ENCODE measurements at places on chromosomes 5 and 9. TPM values are rescaled to one million over a fixed set of nuclear protein-coding genes. Genes with fewer than 3 reads are reported as not detected.
A peak's percentile ranks its signal among the peaks of the same experiment; 100 is the strongest.

The RGP1 gene
- total RNA-seq = 52.0 TPM

The ABLIM3 gene
- 4.1 TPM for total RNA-seq

- no peak overlapping the region for H3K4me3 ChIP-seq
- H3K27me3 ChIP-seq = no peaks in the 10 kb centered on the region
- DNase-seq = no peak
- no peaks in the 10 kb centered on the region for H3K4me1 ChIP-seq
Measured at GRCh38 chr9:106963684-106964083, 100.7 kb downstream of the ZNF462 start.

The TBC1D13 gene
- total RNA-seq = 17.4 TPM

The FBXL7 gene
- 3.0 TPM for total RNA-seq

DNA sequence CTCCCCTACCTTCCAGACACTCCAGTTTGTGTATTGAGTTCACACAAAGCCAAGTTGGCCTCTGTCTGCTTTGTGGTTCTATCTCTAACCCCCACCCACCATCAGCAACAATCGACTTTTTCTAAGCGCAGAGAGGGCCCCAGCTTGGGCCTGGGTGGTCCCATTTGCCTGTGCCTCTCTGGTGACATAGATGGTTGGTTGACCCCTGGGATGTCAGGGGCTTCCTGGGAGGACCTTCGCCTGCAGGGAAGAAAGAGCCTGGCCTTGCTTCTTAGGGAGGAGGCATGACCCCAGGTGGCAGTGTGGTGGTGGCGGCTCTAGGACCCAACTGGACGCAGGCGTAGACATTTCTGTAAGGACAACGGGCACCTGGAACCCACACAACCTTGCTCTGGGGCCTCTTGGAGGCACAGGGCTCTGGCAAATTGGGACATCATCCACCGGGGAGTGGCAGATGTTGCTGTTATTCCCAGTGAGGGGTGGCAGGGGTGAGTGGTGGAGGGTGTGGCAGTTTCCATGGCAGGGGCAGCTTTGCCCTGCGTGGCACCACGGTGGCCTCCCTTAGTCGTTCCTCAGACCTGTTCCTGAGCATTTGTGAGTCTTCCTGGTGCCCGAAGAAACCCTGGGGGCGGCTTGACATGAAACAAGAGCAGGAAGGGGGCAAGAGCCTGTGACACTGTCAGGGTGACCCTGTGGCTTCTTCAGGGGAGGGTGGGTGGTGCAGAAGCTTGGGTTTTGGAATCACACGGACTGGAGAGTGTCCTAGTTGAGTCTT, 171.0 kb upstream of the IER5L start:
- no peaks in the 10 kb centered on the region for H3K27me3 ChIP-seq
- no peak overlapping the region for H3K4me3 ChIP-seq

DNA sequence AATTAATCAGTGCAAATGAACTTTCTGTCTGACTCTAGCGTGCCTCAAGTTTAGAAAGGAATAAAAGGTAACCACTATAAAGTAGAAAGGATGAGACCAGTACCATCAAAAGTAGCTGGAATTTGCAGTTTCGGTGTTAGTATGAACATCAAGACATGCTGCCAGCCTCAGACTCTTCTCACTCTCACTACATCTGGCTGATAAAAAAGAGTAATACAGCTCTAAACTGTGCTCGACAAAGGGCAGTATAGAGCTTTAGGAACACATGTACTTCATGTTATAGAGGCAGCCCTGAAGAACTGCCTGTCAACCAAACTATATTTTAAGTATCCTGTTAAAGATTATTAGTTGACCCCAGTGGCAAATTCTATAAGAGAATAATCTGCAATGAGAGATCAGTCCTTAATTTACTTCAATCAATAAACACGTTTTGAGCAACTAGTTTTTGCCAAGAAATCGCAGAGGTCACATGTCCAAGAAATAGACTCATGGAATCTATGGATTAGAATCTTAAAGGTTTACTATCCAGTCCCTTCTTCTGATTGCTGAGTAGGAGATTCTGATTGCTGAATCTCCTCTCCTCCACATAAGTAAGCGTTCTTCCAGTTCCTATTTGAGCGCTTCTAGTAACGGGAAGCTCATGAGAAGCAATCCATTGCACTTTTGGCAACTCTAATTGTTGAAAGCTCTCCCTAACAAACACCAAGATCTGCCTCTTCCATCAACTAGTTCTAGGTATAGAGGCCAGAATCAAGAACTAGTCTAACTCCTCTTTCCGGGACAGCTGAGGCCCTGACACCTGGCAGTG, 941 bp downstream of the XPA start:
- peak overlapping the region; percentile 80 for H3K4me3 ChIP-seq
- no peak for DNase-seq
- peaks cover 16% of the 10 kb centered on the region for H3K4me1 ChIP-seq
- peak overlapping the region; percentile 90 for H3K27ac ChIP-seq

DNA sequence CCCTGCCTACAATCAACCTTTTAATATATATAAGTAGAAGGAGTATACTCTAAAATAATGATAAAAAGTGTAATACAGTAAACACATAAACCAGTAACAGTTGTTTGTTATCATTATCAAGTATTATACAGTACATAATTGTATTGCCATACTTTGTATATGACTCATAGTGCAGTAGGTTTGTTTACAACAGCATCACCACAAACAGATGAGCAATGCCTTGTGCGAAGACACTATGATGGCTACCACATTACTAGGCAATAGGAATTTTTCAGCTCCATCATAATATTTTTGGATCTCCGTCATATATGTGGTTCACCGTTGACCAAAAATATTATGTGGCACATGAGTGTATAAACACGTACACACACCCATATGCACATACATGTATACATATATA, 69.7 kb upstream of the APC start:
- DNase-seq = no peak
- H3K4me1 ChIP-seq = no peaks in the 10 kb centered on the region
- no peaks in the 10 kb centered on the region for H3K27me3 ChIP-seq
- H3K27ac ChIP-seq = no peak overlapping the region
- H3K36me3 ChIP-seq = no peaks in the 10 kb centered on the region
- no peak overlapping the region for H3K4me3 ChIP-seq

- peak overlapping the region; percentile 22 for H3K4me3 ChIP-seq
- H3K4me1 ChIP-seq = no peaks in the 10 kb centered on the region
- no peaks in the 10 kb centered on the region for H3K27me3 ChIP-seq
- no peak overlapping the region for H3K27ac ChIP-seq
- H3K36me3 ChIP-seq = no peaks in the 10 kb centered on the region
Measured at GRCh38 chr5:98839469-98840383, 66.3 kb downstream of the RGMB start.

The HNRNPK gene
- total RNA-seq = 451 TPM

DNA sequence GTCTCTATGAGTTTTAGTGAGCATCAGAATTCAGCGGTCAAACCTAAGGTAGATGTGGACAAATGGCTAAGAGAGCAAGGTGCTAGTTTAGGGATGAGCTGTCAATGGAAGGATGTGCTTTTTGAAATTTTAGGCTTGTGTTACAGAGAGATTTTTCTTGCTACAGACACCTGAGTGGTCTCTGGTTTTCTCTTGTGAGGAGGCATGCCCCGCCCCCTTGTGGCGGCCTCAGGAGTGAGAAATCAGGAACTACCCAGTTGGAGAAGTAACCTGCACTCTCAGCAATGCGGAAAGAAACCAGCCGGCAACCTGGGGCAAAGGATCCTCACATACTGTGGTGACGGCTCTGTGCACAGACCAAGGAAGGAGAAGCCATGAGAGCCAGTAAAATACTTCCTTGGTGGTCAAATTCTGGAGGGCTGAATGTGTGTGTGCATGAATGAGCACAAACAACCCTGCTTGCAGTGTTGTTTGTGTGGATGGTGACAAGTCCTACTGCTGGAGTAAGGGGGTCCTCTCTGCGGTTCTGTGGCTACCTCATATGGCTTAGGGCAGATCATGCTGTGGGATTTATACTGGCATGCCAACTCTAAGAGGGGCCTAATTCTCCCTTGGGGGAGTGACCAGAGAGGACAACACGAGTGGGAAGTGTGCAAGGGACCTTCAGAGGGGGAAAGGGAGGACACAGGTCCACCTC, 16.7 kb upstream of the HSD17B4 start:
- no peaks in the 10 kb centered on the region for H3K27me3 ChIP-seq
- no peak overlapping the region for H3K4me3 ChIP-seq
- H3K27ac ChIP-seq = no peak overlapping the region
- no peaks in the 10 kb centered on the region for H3K4me1 ChIP-seq
- DNase-seq = peak; percentile 69

GRCh38 chr9:33795819-33796218, 458 bp downstream of the PRSS3 start:
- H3K36me3 ChIP-seq = no peaks in the 10 kb centered on the region
- no peak overlapping the region for H3K4me3 ChIP-seq
- no peak overlapping the region for H3K27ac ChIP-seq
- no peaks in the 10 kb centered on the region for H3K27me3 ChIP-seq
- no peaks in the 10 kb centered on the region for H3K4me1 ChIP-seq
- DNase-seq = peak; percentile 46

The ARAP3 gene
- total RNA-seq = 15.4 TPM

DNA sequence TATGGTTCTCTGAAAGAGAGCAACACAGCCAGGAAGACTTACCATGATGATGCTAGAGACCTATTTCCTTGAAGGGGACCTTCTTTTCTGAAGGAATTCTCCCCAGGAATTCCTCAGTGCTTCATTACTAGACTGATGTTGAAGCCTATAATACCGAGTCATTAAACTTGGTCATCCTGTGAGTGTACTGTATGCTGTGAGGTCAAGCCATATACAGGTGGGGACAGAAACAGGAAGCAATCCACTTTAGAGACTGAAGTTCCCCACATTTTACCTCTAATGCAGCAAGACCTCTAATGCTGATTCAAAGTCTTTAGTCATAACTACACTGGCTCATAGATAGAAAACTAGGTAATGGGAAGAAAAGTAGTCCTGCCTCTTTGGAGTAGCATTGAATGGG, 77.1 kb upstream of the RASEF start:
- H3K27ac ChIP-seq = no peak overlapping the region
- H3K36me3 ChIP-seq = no peaks in the 10 kb centered on the region
- no peaks in the 10 kb centered on the region for H3K4me1 ChIP-seq
- no peak for DNase-seq

- H3K4me1 ChIP-seq = peaks cover 4% of the 10 kb centered on the region
- peak within 1 kb of the TSS; percentile 97 for H3K27ac ChIP-seq
- no peaks in the 10 kb centered on the region for H3K27me3 ChIP-seq
- DNase-seq = peak; percentile 86
Measured at GRCh38 chr5:52787600-52788504, at the start of the genes ITGA1 and PELO. ITGA1 (plus strand) TSS chr5:52787916; CDS start chr5:52788354, 438 bp downstream. PELO (plus strand) TSS chr5:52787916; CDS start chr5:52800395, 12,479 bp downstream.

- H3K4me1 ChIP-seq = no peaks in the 10 kb centered on the region
- H3K36me3 ChIP-seq = no peaks in the 10 kb centered on the region
- H3K27ac ChIP-seq = no peak overlapping the region
- H3K27me3 ChIP-seq = no peaks in the 10 kb centered on the region
- DNase-seq = no peak
- no peak overlapping the region for H3K4me3 ChIP-seq
Measured at GRCh38 chr5:170006021-170006420, 25.7 kb upstream of the INSYN2B start.

- no peak for DNase-seq
- no peak overlapping the region for H3K4me3 ChIP-seq
- no peaks in the 10 kb centered on the region for H3K36me3 ChIP-seq
- no peaks in the 10 kb centered on the region for H3K27me3 ChIP-seq
- H3K4me1 ChIP-seq = no peaks in the 10 kb centered on the region
Measured at GRCh38 chr5:79716839-79717238, 27.2 kb downstream of the CMYA5 start.

GRCh38 chr5:154278186-154278585, 87.7 kb downstream of the GALNT10 start:
- no peak overlapping the region for H3K27ac ChIP-seq
- no peak for DNase-seq
- no peaks in the 10 kb centered on the region for H3K27me3 ChIP-seq

GRCh38 chr5:114243281-114243971, 118.4 kb upstream of the KCNN2 start:
- H3K4me1 ChIP-seq = no peaks in the 10 kb centered on the region
- H3K36me3 ChIP-seq = no peaks in the 10 kb centered on the region
- H3K27ac ChIP-seq = no peak overlapping the region
- H3K4me3 ChIP-seq = no peak overlapping the region
- DNase-seq = no peak

The OR1J2 gene
- not detected for total RNA-seq

The SPINK4 gene
- total RNA-seq = 214 TPM

- peak overlapping the region; percentile 94 for H3K27ac ChIP-seq
- H3K27me3 ChIP-seq = no peaks in the 10 kb centered on the region
- DNase-seq = peak; percentile 83
- H3K36me3 ChIP-seq = no peaks in the 10 kb centered on the region
Measured at GRCh38 chr5:72955143-72955767, 586 bp upstream of the FCHO2 start.

DNA sequence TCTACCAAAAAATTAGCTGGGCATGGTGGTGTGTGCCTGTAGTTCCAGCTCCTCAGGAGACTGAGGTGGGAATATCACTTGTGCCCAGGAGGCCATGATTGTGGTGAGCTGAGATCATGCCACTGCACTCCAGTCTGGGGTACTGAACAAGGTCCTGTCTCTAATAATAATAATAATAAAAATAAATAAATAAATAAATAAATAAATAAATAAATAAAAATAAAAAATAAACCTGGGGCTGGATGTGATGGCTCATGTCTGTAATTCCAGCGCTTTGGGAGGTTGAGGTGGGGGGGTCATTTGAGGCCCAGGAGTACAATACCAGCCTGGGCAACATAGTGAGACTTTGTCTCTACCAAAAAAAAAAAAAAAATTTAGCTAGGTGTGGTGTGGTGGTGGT, 113.7 kb downstream of the ARHGEF28 start:
- H3K4me1 ChIP-seq = no peaks in the 10 kb centered on the region
- DNase-seq = no peak
- no peak overlapping the region for H3K4me3 ChIP-seq
- H3K36me3 ChIP-seq = no peaks in the 10 kb centered on the region
- no peak overlapping the region for H3K27ac ChIP-seq

DNA sequence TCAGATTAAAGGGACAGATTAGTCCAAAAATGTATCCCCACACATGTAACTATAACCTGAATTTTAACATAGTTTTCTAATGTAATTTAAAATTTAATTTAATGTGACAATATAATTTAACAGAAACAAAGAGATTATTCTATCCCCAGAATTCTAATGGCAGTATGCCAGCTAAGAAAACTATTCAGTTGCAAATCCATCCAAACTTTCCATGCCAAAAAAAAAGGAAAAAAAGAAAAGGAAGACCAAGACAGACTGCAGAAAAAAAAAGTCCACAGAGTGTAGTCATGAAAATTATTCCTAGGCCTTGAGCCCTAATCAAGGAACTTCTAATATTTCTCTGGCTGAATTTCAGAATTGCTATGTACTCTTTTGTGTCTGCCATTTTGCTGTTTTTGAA, 217.6 kb downstream of the CDH18 start:
- H3K27ac ChIP-seq = no peak overlapping the region
- no peaks in the 10 kb centered on the region for H3K36me3 ChIP-seq
- DNase-seq = no peak
- no peaks in the 10 kb centered on the region for H3K4me1 ChIP-seq
- H3K27me3 ChIP-seq = no peaks in the 10 kb centered on the region
- H3K4me3 ChIP-seq = no peak overlapping the region

DNA sequence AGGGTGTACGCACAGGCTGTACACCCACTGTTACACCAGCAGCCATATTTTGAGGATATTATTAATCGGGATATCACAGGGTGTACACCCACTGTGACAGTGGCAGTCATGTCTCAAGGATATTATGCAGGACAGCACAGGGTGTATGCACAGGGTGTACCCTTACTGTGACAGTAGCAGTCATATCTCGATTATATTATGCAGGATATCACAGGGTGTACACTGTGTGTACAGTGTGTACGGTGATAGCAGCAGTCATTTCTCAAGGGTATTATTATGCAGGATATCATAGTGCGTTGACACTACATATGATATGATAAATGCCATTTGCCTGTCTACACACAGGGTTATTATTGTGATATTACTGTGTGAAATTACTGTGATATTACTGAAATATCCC, 80.5 kb upstream of the SLC25A48 start:
- no peak for DNase-seq
- H3K27ac ChIP-seq = no peak overlapping the region
- H3K4me1 ChIP-seq = no peaks in the 10 kb centered on the region
- no peaks in the 10 kb centered on the region for H3K27me3 ChIP-seq

Data from colonic mucosa (tissue), 4 donors.